ENCODE measurements at places on chromosomes 1 and 21. TPM values are rescaled to one million over a fixed set of nuclear protein-coding genes. Genes with fewer than 3 reads are reported as not detected.

The HSD3B2 gene
- polyA plus RNA-seq, result not detected

The SORT1 gene
- polyA plus RNA-seq, result 0.09 TPM

The RGSL1 gene
- polyA plus RNA-seq, result not detected

The LYPD8 gene
- not detected for polyA plus RNA-seq

The ELOVL1 gene
- polyA plus RNA-seq, result 69.6 TPM

The B3GALT2 gene
- polyA plus RNA-seq, result 0.14 TPM

The CD1D gene
- polyA plus RNA-seq, result 20.5 TPM

The TEDDM1 gene
- polyA plus RNA-seq, result 0.08 TPM

The GJA5 gene
- not detected for polyA plus RNA-seq
